ENCODE measurements at places on chromosomes 2 and 18.

- no peak for DNase-seq
Measured at GRCh38 chr2:208489687-208490086, 83.1 kb downstream of the PTH2R start.

GRCh38 chr2:56587456-56587855 lies 403.7 kb downstream of the CCDC85A start:
- DNase-seq = no peak

GRCh38 chr2:239392072-239392357 lies 8.8 kb downstream of the HDAC4 start:
- DNase-seq = no peak

GRCh38 chr2:102473020-102473419 lies at the start of gene SLC9A4:
TSS of gene SLC9A4 (plus strand) at chr2:102473226. CDS start at chr2:102473760, 534 bp downstream.
- DNase-seq = peak; percentile 52

DNA sequence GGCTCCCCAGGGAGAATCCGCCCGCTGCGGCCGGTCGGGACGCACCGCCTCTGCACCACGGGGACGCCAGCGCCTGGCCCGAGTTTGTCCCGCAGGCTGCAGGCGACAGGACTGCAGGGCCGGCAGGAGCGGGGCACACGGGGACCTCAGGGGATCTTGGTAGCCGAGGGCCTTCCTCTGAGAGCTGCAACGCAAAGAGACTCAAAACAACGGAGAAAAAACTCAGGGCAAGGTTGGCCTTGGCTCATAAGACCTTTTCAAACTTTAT lies 79.7 kb downstream of the ARHGEF4 start:
- DNase-seq = no peak

DNA sequence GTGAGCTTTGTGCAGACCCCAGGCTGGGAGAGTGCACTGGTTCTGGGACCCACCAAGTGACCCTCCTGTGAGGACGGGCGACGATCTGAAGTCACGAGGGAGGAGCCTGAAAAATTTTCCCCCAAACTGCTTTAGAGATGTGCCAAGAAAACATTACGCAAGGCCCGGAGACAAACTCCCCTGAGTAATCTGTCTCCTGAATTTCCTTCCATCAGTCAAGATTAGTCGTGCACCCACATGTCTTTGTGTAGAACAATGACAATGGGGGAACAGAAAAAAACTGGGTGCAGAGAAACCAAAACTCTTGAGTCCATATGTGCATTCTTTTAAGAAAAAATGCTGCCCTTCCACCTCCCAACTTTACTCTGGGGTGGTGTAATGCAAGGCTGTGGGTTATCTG lies 12.6 kb upstream of the NCK2 start:
- DNase-seq = no peak

DNA sequence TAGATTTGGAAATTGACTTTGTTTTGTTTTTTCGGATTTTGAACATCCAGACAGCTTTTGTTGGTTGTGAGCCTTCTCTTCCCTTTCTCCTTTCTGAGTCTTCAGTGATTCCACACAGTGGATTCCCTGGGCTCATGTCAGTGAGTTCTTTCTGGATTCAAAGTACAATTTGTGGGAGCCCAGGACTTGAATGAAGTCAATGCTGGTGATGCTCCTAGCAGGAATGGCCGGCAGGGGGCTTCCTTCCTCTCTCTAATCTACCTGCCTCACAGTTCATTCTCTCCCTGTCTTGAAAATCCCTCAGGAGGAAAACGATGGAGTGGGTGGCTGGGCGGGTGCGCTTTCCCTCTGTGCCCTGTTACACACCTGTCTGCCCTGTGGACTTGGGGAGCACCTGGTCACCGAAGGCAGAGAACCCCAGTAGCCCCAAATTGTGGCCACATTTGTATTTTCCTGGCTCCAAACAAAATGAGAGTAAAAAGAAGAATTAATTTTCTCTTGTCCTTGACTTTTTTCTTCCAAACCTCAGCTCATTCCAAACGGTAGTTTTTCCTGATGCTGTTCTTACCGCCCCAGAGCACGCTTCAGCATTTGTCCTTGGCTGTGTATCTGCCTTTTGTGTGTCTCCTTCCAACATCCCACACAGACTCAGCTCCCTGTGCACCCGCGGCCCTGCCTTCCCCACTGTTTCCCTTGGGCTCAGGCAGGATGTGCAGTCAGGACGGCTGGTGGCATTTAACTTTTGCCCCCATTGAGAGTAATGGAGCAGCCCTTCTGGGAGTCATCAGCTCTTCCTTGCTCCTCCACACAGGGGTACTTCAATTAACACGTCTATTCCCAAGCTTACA lies 86.6 kb downstream of the MARCO start:
- no peak for DNase-seq

GRCh38 chr2:171522052-171522787 lies at the start of gene CYBRD1:
TSS of gene CYBRD1 (plus strand) at chr2:171522474. CDS start at chr2:171522546, 72 bp downstream.
- DNase-seq = no peak

- no peak for DNase-seq
Measured at GRCh38 chr2:97663626-97663961, 250 bp downstream of the ACTR1B start.

- DNase-seq = peak; percentile 32
Measured at GRCh38 chr2:46010925-46011490, 286.2 kb upstream of the EPAS1 start.

DNA sequence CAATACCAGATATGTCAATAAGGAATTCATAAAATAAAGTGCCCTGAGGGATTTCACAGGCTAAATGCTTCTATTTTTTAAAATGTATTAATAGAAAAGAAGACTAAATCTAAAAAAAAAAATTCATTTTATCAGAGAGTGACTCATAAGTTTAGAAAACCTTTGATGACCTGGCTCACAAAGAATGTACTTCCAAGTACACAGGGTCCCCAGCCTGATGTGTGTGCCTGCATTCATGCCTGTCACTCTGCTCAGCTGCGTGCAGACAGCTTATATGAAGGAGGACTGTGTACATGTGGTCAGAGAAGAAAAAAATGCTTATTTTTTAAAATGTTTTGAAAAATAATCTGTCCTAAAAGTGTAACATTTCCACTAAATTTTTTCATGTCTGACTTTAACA lies 3.0 kb upstream of the CPS1 start:
- DNase-seq = no peak

Measured in Caki2 (cell line).